ENCODE measurements at places on chromosomes 3 and 15.

GRCh38 chr3:48107227-48107626 is 81.0 kb downstream of the CDC25A start:
- DNase-seq: no peak

DNA sequence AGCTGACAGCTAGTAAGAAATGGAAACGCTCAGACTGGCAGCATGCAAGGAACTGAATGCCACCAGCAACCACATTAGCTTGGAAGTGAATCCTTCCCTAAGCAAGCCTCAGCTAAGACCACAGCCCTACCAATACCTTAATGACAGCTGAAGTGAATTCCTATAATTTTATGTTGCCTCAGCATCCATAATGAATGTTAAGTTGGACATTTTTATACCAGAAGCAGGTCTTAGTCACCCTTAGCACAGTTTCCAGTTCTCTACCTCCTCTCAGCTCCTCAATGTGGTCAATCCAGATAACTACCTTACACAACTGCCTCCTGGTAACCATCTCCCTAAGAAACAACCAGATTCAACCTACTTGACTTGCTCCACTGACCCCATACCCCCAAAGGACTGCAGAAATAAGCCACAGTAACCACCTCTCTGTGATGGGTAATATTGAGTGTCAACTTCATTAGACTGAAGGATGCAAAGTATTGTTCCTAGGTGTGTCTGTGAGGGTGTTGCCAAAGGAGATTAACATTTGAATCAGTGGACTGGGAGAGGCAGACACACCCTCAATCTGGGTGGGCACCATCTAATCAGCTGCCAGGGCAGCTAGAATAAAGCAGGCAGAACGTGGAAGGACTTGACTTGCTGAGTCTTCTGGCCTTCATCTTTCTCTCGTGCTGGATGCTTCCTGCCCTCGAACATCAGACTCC is 33.5 kb downstream of the NEDD4 start:
- no peak for DNase-seq

- no peak for DNase-seq
Observed at GRCh38 chr3:44234648-44235268, 6.9 kb upstream of the TOPAZ1 start.

DNA sequence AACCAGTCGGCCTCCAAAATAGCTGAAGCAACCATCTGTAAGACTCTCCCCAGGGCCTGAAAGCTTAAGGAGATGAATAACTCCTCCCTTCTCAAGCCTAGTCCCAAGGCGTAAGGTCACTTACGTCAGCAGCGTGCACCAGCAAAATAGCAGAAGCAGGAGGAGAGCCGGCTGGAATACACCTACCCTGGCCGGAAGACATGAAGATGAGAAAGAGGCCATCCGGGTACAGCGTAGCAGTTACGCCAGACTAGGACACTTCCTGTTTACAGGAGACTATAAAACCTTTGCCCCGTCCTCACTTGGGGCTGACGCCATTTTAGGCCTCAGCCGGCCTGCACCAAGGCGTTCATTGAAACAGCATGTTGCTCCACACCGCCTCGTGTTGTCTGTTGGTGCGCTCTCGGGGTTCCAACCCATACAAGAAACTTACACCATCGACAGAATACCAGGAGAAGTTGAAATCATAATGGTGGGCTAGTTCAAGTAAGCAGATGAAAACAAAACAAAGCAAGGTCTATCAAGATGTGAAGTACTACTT is 2.5 kb downstream of the CFAP92 start:
- DNase-seq: no peak

- no peak for DNase-seq
Observed at GRCh38 chr3:73046195-73046594, 15.3 kb upstream of the EBLN2 start.

DNA sequence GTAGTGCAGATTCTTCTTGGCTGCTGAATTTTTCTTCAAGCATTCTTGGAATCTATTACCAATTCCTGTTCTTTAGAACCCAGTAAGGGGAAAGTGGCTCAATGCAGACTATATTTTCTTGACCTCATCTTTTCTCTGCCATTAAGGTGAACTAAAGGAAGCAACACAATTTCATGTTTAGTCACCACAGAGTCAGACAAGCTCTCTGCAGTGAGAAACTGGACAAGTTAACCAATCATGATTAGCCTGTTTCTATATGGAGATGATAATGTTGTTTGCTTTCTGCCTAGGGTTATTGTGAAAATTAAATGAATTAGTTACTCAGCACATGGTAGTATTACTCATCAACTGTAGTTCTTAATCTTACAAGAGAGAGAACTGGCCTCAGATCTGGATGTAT is 1075.1 kb downstream of the AGBL1 start:
- no peak for DNase-seq

- DNase-seq: no peak
Observed at GRCh38 chr3:32078085-32078634, 28.3 kb upstream of the GPD1L start.

DNA sequence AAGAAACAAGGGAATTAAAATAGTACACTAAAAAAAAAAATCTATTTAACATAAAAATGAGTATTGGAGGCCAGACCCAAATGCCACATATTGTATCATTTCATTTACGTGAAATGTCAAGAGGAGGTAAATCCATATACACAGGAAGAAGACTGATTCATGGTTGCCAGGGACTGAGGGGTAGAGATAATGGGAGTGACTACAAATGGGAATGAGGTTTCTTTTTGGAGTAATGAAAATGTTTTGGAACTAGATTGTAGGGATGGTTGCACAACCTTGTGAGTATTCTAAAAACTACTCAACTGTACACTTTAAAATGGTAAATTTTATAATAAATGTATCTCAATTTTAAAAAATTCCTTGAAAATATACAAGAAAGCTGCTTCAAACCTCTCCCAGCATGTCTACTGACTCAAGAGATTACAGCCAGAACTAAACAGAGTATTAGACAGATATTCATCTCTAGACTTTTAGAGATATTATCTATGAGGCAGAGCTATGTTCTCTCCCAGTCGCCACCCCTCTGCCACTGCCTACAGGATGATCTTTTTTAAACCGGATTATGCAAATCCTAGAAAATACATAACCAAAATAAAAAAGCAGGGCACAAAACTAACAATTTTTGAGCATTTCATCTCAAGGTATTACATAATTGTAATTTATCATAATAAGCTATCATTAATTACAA is 6.2 kb downstream of the HLTF start:
- no peak for DNase-seq

GRCh38 chr3:36362973-36363372 is 17.3 kb upstream of the STAC start:
- no peak for DNase-seq

DNA sequence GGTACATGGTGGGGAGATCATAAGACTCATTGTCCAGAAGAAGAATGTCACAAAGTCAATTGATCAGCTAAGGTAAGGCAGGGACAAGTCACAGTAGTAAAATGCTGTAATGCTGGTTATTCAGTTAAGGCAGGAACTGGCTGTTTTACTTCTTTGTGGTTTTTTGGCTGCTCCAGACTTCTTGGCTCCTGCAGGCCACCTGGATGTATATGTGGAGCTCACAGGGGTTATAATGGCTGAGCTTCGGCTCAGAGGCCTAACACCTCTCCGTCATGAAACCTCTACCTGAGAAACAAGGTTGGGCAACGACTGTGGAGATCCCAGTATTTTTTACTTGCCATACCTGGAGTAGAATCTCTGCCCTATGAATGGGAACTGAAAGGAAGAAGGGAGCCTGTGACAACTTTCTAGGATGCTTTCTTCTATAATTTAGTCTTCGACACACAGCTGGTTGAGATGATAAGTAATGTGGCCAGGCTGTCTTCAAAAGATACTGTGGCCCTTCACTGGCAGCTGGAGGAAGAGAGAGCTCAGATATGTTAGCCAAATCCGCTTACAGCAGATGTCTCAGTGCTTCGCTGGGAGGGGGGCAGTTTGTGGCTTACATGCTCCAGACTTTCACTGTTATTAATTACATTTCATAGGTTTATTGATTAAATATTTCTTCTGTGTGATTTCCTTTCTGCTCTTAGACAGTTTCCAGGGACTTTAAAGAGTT is 887.8 kb downstream of the IGSF11 start:
- no peak for DNase-seq

GRCh38 chr15:78660584-78660983 is 19.6 kb upstream of the CHRNB4 start:
- DNase-seq: no peak

DNA sequence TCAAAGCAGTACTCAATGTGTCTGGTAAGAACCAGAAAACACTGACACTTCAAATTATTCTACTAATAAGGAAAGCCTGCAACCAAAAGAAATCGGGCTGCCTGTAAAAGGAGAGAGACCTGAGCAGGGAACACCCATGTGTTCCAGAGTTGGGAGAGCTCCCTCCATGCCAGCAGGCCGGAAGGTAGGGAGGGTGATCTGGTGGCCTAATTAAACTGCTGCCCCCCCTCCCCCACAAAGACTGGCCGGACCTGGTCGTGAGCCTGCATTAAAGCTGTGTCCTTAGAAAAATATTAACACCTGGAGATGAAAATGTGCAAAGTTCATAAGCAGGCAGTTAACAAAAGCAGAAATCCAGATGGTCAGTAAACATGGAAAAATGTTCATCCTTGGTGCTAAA is 170.6 kb upstream of the BHLHE40 start:
- DNase-seq: no peak

GRCh38 chr3:123640740-123641462 is 56.0 kb upstream of the HACD2 start:
- DNase-seq: no peak

DNA sequence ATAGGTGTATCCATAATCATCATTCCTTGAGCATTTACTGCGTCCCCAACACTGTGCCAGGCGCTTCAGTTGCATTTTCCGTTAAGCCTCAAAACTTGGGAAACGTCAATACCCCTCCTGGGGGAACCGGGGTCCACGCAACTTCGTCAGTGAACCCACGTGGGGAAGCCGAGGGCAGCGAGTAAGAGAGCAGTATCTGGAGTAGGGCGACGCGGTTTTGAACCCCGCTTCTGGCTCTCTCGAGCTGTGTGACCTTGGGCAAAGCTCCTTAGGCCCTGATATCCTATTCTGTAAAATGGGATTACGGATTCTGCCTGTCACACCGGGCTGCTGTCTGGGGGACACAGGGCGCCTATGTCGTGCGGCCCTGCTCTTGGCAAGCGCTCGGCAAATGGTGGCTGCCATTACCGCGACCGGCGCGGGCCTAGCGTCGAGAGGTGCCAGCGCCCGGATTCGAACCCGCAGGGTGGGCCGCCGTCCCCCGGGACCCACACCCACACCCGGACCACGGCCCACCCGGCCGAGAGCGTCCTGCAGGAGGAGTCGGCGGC is 590 bp downstream of the POLG start:
- no peak for DNase-seq

DNA sequence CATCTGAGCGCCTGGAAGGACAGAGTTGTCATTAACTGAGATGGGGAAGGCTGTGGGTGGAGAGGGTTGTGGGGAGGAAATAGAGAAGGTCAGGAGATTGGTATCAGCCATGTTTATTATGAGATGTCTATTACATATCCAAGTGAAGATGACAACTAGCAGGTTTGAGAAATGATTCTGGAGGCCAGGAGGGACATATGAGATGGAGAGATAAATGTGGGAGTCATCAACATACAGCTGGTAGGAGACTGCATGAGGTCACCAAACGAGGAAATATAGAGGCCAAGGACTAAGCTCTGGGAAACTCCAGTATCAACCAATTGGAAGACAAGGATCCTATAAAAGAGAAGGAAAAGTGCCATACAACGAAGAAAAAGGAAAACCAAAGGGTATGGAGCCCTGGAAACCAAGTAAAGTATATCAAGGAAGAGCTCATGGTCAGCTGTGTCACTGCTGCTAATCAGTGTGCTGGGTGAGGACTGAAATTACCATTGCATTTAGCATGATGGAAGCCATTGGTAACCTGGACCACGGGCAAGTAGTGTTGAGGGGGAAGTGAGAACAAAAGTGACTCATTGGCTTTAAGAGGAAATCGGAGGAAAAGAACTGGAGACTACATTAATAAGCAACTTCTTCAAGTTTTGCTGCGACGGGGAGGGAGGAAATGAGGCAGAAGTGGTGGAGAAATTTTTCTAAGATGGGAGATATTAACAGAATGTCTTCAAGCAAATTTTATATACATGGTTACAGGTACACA is 14.0 kb upstream of the UACA start:
- no peak for DNase-seq

- DNase-seq: no peak
Observed at GRCh38 chr3:72782521-72782920, 65.7 kb downstream of the SHQ1 start.

DNA sequence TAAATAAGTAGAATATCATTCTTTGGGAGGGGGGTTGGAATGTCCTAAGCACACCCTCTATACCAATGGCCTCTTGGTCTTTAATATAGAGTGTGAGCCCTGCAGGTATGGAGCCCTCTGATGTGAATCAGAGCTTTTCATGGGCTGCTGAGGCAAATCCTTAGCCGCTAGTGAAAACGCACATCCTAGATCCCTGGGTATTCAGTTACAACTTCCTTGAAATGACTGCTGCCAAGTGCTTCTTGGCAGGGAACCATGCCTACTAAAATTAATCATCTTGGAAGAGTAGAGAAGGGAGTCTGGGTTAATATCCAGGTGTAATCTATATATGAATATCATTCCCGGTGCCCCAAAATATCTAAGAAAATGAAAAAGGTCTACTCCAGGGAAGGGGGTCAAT is 109.1 kb downstream of the POLQ start:
- DNase-seq: no peak

GRCh38 chr3:79306934-79307570 is 460.7 kb downstream of the ROBO1 start:
- DNase-seq: no peak

GRCh38 chr3:127014536-127015281 is 31.8 kb downstream of the PLXNA1 start:
- DNase-seq: no peak

GRCh38 chr3:129758785-129759320 is 134.7 kb downstream of the TMCC1 start:
- DNase-seq: no peak

DNA sequence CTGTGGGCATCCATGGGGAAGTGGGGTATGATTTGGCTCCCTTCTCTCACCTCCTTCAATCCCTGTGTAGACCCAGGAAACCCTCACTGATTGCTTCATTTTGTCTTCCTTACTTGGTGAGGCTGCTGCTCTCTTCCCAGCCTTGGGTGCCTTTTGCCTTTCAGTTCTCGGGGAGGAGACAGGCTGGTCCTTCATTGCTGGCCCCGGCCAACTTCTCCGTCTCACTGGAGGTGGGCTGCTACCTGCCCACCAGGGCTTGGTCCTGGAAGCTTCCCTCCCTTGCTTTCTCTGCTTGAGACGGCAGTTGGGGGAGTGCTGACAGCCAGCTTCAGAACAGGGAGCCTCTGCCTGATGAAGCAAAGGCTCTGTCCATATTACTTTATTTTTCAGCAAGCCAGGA is 4.7 kb downstream of the FOXL2 start:
- DNase-seq: no peak

DNA sequence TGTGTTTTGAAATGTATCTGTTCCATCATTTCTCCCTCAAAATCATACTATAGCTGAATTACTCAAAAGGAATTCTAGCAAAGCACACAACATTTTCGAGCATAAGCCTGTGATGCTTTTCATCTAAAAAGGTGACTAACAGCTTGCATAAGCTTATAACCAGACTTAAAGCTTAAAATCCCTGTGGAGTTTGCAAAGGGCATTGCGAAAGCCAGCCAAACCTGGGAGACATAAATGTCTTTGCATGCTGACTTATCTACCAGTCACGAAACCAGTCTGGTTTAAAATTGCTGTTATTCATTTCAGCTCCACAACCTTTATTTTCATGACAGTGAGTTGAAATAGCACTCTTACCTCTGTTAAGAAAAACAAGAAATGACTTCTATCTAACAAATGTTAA is 35.6 kb upstream of the LIPC start:
- no peak for DNase-seq
